ENCODE measurements at places on chromosomes 7 and 10. TPM values are rescaled to one million over a fixed set of nuclear protein-coding genes. Genes with fewer than 3 reads are reported as not detected.
A peak's percentile ranks its signal among the peaks of the same experiment; 100 is the strongest.

ADIRF gene
- total RNA-seq, result 204 TPM

GPR22 gene
- total RNA-seq, result not detected

DNA sequence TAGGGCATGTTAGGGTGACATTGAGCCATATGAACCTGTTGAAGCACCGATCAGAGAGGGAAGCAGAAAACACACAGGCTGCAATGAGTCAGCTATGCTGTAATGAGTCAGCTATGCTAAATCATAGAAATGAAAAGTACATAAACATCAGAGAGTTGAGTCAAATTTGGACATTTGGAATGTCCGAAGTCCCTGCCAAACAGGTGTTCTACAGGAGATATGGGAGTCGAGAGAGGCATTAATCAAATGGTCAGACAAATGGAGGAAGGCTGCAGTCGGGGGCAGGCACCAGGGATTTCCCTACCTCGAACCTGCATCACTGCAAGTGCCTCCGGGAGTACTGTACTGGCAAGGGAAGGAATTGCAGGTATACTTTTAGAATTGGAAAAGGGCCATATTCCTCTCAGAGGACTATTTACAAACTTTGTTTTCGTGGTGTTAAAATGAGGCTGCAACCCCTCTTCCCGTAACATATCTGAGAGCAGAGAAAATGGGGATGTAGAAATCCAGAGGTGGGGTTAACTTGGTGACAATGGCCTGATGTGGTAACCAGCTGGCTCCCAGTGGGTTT, 8.8 kb upstream of the ZC3HAV1 start:
- DNase-seq, result no peak

GRCh38 chr7:13603661-13604060, 385.8 kb downstream of the ETV1 start:
- no peak for DNase-seq

GLUD1 gene
- total RNA-seq, result 174 TPM

GRCh38 chr10:21315645-21316220, 209.7 kb downstream of the SKIDA1 start:
- DNase-seq, result peak; percentile 66

CPED1 gene
- 14.3 TPM for total RNA-seq

DNA sequence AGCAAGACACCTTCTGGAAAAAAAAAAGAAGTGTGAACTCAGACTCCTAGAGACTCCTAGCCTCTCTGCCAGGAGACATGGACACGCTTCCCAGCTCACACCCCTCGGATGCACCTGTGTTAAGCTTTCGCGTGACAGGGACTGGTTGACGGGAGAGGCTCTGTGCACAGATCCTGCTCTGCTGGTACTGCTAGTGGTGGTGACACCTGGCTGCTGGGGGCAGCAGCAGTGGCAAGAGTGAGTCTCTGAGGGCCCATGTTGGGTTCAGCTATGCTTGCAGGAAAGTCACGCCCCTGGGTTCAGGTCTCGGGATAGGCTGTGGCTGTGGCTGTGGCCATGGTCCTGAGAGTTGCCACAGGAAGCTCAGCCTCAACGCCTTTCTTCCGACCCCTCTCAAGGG, 81.1 kb downstream of the XRCC2 start:
- no peak for DNase-seq

SLC26A5 gene
- total RNA-seq, result 0.48 TPM

CUEDC2 gene
- total RNA-seq, result 54.4 TPM

GRCh38 chr10:70341016-70341415, 41.4 kb downstream of the LRRC20 start:
- no peak for DNase-seq

CARD11 gene
- 0.80 TPM for total RNA-seq

DNA sequence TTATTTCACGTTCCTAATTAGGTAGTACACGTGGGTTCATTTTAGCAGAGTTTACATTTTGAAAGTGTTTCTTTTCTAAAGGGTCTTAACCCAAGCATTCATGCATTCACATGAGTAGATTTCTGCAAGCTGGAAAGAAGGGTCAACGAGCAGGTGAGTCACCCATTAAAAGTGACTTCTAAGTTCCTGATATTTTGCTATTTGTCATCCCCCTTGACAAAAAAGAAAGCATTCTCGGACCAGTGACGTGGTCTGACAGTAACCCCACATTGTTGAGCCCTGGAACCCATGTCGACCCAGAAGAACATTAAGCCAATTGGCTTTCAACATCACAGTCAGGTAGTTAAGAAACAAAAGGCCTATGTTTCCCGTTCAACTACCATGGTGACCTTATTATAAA, 49.6 kb downstream of the ABCB5 start:
- no peak for DNase-seq

- DNase-seq, result no peak
These were observed 34.7 kb downstream of the TRRAP start for GRCh38 chr7:98913026-98913425.

MMD2 gene
- total RNA-seq, result not detected

SKIDA1 gene
- 1.4 TPM for total RNA-seq

CNPY1 gene
- not detected for total RNA-seq

- no peak for DNase-seq
These were observed 675 bp downstream of the ABRAXAS2 start for GRCh38 chr10:124802313-124802675.

GHRHR gene
- total RNA-seq, result not detected

COL13A1 gene
- total RNA-seq, result 0.73 TPM

HOXA7 gene
- 6.2 TPM for total RNA-seq

DNA sequence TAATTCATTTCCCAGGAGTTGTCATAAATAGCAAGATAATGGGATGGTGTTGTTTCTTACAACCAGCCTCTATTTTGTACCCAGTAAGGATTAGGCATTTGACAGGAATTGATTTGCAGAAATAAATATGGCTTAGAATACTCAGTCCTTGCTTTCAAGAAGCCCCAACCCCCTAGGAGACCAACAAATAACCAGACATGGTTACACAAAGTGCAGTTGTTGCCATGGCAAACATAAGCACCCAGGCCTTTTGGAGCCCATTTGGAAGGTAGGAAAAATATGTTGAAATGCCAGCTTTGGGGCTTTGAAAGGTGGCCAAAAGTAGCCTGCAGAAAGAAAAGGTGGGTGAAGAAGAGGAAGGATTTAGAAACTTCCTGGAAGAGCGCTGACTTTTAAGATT, 397.5 kb downstream of the CDC14C start:
- DNase-seq, result no peak

DNA sequence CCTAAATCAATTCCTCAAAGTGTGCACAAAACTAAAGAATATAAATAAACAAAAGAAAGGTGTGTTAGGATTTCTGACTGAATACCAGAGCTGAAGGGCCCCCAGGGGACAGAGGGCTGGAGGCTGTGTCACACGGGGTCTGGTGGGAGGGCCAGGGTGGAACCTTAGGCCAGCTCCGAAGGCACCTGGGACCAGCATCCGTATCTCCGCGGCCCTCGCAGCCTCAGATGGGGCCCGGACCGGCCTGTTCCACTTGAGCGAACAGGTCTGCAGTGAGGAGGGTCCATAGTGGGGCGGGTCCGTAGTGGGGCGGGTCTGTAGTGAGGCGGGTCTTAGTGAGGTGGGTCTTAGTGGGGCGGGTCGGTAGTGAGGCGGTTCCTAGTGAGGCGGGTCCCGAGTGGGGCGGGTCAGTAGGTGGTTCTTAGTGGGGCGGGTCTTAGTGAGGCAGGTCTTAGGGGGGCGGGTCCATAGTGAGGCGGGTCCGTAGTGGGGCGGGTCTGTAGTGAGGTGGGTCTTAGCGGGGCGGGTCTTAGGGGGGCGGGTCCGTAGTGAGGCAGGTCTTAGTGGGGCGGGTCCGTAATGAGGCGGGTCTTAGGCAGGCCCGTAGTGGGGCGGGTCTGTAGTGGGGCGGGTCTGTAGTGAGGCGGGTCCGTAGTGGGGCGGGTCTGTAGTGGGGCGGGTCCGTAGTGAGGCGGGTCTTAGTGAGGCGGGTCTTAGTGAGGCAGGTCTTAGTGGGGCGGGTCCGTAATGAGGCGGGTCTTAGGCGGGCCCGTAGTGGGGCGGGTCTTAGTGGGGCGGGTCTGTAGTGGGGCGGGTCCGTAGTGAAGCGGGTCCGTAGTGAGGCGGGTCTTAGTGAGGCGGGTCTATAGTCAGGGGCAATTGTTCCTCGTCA, 15.1 kb downstream of the GPR146 start:
- DNase-seq, result peak; percentile 39

DNA sequence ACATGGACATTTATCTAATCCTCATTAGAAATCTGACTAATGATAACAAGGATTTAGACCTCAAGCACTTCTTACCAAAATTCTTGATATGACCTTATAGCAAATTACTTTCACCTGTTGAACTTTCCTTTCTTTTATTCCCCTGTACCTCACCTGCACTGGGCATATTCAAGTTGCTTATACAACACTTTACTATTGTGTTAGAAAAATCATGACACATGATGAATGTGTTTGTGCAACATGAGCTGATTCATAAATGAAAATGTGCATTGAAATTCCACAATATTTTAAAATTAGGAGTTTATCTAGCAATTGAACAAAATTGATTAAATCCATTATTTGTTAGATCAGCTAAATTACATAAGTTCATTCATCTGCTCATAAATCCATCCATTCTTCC, 160.6 kb downstream of the CFTR start:
- no peak for DNase-seq

GSTO2 gene
- 14.1 TPM for total RNA-seq

LARP4B gene
- total RNA-seq, result 70.8 TPM

GRCh38 chr10:77925410-77925794, 1.2 kb downstream of the DLG5 start:
- no peak for DNase-seq

GRCh38 chr10:62000037-62000603, 98.6 kb downstream of the ARID5B start:
- no peak for DNase-seq

DNA sequence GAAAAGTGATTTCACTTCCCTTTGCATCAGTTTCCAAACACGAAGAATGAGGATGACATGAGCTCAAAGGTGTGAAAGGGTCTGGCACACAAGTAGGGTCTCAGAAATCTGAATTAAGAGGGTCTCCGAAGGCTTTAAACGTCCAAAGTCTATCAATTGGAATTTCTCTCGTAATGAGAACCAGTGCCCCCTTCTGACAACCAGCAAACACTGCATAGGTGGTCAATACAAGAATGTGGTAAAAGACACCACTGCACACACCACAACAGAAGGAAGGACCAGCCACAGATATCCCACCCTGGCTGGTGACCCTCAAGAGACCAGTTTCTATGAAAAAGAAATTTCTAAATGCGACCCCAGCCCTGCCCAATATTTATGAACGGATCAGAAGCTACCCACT, 78.1 kb downstream of the CALN1 start:
- DNase-seq, result no peak

DNA sequence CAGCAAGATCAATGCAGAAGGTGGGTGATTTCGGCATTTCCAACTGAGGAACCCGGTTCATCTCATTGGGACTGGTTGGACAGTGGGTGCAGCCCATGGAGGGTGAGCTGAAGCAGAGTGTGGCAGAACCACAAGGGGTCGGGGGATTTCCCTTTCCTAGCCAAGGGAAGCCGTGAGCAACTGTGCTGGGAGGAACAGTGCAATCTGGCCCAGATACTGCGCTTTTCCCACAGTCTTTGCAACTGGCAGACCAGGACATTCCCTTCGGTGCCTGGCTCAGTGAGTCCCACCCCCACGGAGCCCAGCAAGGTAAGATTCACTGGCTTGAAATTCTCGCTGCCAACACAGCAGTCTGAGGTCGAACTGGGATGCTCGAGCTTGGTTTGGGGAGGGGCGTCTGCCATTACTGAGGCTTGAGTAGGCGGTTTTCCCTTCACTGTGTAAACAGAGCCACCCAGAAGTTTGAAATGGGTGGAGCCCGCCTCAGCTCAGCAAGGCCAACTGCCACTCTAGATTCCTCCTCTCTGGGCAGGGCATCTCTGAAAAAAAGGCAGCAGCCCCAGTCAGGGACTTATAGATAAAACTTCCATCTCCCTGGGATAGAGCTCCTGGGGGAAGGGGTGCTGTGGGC, 58.6 kb upstream of the SLC26A5 start:
- no peak for DNase-seq

GRCh38 chr7:20786779-20787659, at the start of gene SP8:
Gene SP8, minus strand, starts transcription at chr7:20786886. Its CDS starts 88 bp downstream, at chr7:20786798.
- no peak for DNase-seq

GRCh38 chr10:18378766-18379165, 238.5 kb downstream of the CACNB2 start:
- DNase-seq, result no peak

AGBL3 gene
- 4.3 TPM for total RNA-seq
